ENCODE measurements at places on chromosomes 2 and 18.

DNA sequence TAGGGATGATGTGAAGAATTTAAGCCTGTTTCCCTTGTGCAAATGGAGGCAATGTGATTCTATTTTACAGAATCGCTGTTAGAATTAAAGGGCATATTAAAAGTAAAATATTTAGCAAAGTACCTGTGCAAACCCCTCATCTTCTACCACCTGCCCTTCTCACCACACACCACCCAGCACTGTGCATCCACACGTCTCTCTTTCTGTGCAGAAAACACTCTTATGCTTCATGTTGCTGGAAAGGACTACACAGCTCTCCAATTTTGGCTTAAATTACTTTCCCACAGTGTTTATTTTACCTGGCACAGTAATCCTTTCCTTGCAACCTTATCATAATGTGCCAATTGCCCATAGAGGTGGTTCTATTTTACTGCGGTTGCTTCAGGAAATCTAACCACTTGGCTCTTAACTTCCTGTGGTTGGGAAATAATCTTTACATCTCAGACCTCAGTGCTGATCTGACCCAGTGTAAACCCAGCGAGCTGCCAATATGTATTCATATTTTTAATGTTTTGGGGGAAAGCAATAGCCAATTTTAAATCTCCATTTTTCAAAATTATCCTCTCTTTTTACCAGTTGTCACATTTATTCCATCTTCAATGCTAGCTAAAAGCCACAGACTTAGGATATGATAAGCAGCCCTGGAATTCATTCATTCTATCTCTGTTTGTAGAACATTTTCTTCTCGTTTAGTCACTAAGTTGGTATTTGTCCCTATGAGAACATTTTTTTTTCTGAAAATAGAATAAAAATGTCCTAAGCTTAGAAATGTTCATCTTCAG lies 250.9 kb downstream of the DSEL start:
- DNase-seq, result no peak

DNA sequence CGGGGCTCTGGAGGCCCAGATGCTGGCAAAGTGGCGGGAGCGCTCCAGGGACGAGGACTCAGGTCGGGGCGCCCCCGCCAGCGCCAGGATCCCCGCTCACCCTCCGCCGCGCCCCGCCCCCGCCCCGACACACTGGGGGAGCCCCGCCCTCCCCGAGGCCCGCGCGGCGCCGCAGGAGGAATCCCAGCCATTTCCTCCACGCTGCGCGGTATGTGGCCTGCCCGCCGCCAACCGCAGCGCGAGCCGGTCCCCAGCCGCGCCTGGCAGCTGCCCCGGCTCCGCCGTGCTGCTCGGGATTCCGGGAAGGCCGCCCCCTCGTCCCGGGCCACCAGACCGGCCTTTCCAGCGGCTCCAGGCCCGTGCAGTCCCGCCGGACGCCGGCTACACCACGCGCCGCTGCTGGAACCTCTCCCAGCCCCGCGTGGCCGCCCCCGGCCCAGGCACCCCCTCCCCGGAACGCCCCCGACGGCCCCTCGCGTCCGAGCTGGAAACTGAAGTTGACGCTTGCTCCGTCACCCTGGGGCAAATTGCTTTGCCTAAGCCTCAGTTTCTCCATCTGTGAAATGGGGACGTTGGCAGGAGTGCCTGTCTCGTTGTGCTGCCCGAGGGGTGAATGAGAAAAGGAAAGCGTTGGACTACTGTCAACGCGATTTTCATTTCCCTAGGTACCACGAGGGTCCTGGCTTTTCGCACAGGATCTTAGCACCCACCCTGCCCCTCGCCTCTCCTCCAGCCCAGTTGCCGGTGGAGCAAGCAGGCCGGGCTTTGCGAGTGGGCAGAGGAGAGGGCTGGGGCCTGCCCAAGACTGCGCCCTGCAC lies 53.6 kb downstream of the PKDCC start:
- no peak for DNase-seq

- DNase-seq, result no peak
These were observed 124.5 kb downstream of the PLB1 start for GRCh38 chr2:28620291-28620793.

- no peak for DNase-seq
These were observed 28.0 kb downstream of the OSR1 start for GRCh38 chr2:19330436-19330835.

DNA sequence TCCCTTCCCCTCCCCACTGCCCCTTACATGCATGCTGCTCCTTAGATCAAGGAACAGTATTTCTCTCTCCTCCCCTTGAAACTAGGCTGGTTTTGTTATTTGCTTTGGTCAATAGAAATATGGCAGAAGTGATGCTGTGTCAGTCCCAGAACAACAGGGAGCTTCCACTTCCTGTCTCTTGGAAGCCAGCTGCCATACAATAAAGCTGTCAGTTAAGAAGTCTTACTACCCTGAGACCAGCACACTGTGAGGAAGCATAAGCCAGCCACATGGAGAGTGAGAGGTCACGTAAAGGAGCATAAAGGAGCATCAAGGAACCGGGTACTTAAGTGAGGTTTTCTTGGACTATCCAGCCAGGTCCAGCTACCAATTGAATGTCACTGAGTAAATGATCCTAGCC lies 126.6 kb downstream of the NOL4 start:
- no peak for DNase-seq

GRCh38 chr2:66957198-66957597 lies 439.9 kb upstream of the ETAA1 start:
- no peak for DNase-seq

- DNase-seq, result no peak
These were observed 162.4 kb downstream of the LRP1B start for GRCh38 chr2:141968433-141968832.
